ENCODE measurements at places on chromosomes 5 and 9.

GRCh38 chr5:171673328-171673727 is 112.3 kb upstream of the SMIM23 start:
- DNase-seq: no peak

- no peak for DNase-seq
Measured at GRCh38 chr5:41156739-41157138, 56.6 kb downstream of the C6 start.

- DNase-seq: no peak
Measured at GRCh38 chr5:131288328-131288727, 24.5 kb downstream of the CDC42SE2 start.

GRCh38 chr9:7216004-7216841 is 458.4 kb downstream of the KDM4C start:
- DNase-seq: no peak

GRCh38 chr5:66171349-66172344 is 27.5 kb downstream of the SREK1 start:
- DNase-seq: peak; percentile 44

DNA sequence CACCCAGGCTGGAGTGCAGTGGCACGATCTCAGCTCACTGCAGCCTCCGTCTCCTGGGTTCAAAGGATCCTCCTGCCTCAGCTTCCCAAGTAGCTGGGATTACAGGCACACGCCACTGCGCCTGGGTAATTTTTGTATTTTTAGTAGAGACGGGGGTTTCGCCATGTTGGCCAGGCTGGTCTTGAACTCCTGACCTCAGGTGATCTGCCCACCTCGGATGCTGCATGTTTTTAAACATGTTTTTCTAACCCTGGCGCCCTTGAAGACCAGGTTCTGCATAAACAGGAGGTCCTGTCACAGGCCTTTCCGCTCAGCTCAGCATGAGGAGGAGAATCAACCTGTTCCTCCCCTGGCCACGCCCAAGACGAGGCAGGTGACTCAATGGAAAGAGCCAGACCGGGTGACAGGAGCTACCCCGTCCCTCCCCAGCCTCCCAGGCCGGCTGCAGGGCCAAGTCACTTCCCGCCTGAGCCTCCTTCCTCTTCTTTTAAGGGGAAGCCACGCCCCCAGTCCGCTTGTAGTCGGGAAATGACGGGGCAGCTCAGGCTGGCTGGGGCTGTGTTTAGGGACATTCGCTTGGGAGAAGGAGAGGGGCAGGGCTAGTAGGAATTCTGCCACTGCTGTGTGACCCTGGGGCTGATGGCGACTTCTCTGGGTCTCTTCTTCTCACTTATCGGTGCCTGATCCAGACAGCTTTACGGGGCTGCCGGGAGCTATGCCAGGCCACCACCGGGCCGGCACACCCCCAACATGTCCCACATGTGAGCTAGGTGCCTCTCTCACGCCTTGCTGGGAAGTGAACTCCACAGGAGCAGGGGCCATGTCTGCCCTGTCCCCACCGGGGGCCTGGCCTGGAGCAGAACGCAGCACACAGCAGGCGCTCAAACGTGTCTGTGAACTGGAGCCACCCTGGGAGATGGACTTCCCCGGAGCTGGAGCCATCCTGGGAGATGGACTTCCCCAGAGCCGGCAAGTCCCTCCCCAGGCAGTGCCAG is 6.1 kb downstream of the NOTCH1 start:
- DNase-seq: peak; percentile 94

- no peak for DNase-seq
Measured at GRCh38 chr9:109436071-109436470, 62.0 kb downstream of the PTPN3 start.

DNA sequence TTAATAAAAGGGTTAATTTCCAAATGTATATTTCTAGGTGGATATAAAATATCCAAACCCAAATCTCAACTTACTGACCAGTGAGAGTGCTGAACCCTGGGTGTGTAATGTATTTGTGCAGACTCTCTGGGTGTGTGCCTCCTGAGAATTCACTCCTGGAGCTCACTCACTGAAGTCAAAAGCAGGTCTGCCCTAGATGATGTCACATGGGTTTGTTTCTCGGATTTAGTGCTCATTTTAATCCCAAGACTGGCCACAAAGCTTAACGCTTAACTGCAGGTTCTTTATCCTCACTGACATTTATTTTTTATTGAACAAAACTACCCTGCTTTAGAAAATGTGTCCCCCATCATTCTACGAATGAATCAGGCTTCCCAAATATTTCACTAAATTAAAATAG is 179.4 kb downstream of the PPP2R2B start:
- DNase-seq: no peak

All from activated CD4-positive, alpha-beta T cell treated with anti-CD3 and anti-CD28 coated beads, Interleukin-2, amount 50 U/mL, for 4 hours (primary cell).